Cerebellar nuclear complex (tissue), 1 donor: ENCODE measurements at places on chromosomes 12 and 14.

GRCh38 chr12:128909653-128910052 is 56.4 kb downstream of the GLT1D1 start:
- DNase-seq = no peak

GRCh38 chr14:104882325-104882973 is 17.4 kb downstream of the CEP170B start:
- DNase-seq = no peak

DNA sequence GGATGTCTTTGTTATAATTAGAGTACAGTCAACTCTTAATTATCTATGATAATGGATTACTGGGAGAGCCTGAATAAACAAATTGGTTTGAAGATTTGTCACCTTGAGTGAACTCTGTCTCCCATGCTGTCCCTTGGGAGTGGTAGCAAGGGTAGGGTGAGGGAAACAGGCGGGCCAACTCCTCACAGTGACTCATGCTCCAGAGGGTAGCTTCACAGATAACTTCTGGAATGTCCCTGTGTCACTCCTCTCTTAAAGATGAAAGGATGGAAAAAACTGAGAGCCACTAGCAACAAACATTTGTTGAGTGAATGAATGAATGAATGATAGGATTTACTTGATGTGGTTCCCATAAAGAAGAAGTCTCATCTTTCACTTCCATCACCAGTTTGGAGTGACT is 53.5 kb downstream of the RASSF9 start:
- DNase-seq = no peak

DNA sequence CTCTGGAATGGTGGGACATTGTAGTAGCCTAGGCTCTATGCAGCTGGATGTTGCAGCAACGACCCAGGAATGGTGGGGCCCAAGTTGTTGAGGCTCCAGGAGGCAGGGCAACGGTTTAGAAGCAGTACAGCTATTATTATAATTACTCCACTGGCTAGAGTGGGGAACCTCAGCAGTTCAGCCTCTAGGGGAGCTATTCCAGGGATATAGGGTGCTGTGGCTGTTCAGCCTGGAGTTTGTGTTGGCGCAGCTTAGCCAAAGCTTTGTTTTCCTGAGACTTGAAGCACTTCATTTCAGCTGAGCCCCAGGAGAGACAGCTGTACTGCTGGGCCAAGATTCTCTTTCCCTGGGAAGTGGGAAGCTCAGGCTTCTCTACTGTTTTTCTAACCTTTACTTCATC is 1023.0 kb upstream of the ATXN7L3B start:
- no peak for DNase-seq

DNA sequence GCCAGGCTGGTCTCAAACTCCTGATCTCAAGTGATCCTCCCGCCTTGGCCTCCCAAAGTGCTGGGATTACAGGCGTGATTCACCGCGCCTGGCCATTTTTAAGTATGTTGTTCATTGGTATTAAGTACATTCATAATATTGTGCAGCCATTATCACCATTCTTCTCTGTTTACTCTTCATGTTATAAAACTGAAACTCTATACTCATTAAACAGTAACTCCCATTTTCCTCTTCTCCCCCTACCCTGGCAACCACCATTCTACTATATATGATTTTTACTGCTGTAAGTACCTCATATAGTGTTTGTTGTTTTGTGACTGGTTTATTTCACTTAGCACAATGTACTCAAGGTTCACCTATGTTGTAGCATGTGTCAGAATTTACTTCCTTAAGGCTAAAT is 23.1 kb downstream of the METAP2 start:
- DNase-seq = no peak

GRCh38 chr12:57904426-57904825 is 36.9 kb upstream of the ATP23 start:
- no peak for DNase-seq

GRCh38 chr14:89303456-89304435 is 113.3 kb downstream of the FOXN3 start:
- DNase-seq = no peak

DNA sequence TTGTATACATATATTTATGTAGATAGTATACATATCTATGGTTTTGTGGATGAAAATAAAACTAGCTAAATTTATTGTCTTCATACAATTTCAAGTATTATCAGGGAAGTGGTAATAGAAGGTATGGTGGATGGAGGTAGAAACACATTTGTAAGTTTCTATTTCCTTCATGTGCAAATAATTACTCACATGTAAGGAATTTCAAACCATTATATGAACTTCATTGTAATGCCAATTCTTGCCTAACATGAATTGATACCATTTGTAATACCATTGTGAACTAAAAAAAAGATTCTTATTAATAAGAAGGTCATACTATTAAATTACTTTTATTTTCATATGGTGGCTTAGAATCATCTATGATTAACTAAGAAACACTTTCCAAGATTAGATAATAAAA is 20.1 kb upstream of the PPFIA2 start:
- no peak for DNase-seq

DNA sequence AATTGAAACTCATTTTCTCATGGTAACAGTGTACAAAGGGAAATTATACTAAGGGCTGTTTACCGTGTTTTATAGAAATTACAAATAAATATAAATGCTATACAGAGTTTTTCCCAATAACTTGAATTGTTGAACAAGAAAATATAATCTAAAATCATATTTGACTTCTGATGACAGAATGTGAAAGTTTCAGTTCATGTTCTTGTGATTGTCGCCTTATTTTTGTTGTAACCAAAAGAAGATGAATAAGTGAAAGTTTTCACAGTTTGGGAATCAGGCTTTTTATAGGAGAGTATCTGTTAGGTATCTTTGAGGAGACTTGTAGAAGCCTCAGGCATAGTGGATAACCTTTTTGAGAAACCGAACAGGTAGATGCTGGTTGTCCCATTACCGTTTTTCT is 28.1 kb downstream of the ANO6 start:
- DNase-seq = no peak

- no peak for DNase-seq
These were observed 188.1 kb downstream of the DPY19L2 start for GRCh38 chr12:63480186-63480585.

DNA sequence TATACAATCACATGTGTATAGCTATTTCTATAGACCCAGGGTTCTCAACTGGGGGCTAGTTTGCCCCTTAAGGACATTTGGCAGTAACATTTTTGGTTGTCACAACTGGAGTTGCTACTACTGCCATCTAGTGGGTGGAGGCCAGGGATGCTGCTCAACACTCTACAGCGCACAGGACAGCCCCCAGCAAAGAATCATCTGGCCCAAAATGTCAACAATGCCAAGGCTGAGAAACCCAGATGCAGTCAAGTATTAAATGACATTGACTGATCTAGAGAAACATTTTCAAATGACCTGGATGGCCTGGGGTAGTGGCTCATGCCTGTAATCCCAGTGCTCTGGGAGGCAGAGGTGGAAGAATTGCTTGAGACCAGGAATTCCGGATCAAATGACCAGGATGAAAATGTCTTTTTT is 5.8 kb downstream of the WSB2 start:
- DNase-seq = no peak

- no peak for DNase-seq
These were observed 303.8 kb downstream of the TMEM121 start for GRCh38 chr14:105830171-105830570.

- no peak for DNase-seq
These were observed 43.5 kb downstream of the SYNE2 start for GRCh38 chr14:63896278-63896720.

GRCh38 chr12:108335349-108336119 is 3.6 kb downstream of the CMKLR1 start:
- no peak for DNase-seq

- DNase-seq = no peak
These were observed 5.5 kb upstream of the VASH1 start for GRCh38 chr14:76755610-76756370.

DNA sequence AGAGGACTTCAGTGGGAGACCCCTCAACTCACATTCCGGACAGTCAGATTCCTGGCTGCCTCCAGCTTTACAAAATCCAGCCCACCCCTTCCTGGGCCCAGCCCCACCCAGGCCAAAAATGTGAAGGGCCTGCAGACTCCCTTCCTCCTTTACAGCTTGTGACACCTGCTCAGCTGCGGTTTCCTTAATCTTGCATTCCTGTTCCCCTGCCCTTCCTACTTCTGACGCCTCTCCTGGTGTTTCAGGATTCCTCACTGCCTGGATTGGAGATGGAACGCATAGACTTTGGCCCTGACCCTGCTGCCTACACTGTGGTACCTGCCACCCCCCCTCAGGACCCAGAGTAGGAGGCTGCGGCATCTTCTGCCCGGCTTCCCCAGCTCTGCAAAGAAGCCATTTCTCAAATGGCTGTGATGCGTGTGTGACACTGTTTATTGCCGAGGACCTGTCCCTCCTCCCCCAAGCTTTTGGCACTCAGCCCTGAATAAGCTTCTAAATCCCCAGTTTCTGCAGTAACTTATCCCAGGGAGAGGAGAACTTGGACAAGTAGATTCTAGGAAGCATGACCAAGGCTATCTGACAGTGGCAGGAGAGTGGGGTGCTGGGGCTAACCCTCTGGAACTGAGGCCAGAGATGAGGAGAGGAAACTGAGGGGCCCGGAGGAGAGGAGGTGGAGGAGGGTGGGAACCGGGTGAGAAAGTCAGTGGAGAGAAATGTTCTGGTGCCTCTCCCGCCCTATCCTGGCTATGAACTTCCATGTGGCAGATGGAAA is 24.9 kb upstream of the BCDIN3D start:
- no peak for DNase-seq

GRCh38 chr12:63103494-63104131 is 47.4 kb downstream of the AVPR1A start:
- no peak for DNase-seq

DNA sequence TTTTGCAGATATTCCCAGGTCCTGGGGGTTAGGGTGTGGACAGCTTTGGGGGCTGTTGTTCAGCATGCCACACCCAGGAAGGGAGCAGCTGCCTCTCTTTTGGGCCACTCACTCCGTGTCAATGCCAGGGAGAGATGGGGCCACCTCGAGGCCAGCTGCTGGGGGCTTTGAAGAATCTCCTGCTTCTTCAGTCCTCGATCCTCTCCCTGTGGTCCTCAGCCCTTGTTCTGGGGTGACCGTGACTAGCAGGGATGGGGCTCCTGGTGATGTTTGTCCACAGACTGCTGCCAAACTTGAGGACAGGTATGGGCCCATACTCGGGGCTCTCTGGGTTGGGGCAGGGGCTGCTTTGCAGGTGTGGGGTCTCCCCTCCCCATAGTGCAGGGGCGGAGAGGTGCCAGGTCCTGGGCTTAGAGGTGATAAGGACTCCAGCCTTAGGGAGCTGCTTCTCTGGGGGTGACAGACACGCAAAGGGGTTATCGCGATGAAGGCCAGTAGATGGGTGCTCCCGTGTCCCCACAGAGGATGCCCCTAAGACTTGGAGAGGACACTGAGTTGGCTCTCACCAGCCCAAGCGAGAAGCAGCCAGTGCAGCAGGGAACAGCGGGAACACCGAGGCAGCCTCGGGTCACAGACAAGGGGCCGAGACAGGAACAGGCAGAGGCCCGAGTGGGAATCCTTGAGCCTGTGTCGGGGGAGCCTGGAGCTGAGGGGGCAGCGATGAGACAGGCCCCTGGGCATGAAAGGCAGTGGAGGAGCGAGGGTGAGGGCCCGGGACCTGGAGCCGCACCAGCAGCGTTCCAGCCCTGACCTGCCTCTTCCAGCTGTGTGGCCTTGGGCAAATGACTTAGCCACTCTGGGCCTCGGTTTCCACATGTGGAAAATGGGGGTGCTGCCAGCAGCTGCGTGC is 11.1 kb downstream of the RFLNA start:
- DNase-seq = no peak

- DNase-seq = no peak
These were observed 475.6 kb upstream of the MIS18BP1 start for GRCh38 chr14:45728434-45729225.

- no peak for DNase-seq
These were observed 102.7 kb upstream of the DACT1 start for GRCh38 chr14:58535044-58535443.

DNA sequence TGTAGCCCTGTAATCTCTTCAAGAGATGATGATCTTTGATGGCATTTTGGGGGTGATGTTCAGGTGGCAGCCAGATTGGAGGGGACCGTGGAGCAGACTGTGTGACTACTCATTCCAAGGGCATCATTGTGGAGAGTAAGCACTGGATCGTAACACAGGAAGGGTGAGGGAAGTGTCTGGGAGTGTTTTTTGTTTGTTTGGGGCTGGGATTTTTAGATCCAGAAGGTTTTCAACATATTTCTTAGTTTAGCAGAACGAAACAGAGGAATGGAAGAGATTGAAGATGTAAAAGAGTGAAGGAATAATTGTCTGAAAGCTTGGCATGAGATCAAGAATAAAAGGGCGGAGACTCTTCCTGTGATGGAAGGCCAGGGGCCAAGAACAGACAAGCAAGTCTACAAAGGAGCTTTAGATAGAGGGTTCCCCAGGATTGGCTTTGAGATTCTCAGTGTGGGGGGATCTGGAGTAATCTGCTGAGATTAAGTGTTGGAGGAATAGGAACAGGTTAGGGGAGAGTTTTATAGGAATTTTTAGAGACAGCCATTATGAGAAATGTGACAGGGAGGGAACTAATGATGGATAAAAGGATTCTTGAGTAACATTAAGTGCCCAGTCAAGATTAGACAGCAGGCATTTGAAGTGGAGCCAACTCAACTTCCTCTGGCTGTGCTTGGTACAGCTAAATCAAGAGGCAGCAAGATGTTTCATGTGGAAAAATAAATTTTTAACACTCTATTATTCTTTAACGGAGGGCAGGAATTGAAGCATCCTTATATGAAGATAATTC is 79.7 kb upstream of the REP15 start:
- no peak for DNase-seq

DNA sequence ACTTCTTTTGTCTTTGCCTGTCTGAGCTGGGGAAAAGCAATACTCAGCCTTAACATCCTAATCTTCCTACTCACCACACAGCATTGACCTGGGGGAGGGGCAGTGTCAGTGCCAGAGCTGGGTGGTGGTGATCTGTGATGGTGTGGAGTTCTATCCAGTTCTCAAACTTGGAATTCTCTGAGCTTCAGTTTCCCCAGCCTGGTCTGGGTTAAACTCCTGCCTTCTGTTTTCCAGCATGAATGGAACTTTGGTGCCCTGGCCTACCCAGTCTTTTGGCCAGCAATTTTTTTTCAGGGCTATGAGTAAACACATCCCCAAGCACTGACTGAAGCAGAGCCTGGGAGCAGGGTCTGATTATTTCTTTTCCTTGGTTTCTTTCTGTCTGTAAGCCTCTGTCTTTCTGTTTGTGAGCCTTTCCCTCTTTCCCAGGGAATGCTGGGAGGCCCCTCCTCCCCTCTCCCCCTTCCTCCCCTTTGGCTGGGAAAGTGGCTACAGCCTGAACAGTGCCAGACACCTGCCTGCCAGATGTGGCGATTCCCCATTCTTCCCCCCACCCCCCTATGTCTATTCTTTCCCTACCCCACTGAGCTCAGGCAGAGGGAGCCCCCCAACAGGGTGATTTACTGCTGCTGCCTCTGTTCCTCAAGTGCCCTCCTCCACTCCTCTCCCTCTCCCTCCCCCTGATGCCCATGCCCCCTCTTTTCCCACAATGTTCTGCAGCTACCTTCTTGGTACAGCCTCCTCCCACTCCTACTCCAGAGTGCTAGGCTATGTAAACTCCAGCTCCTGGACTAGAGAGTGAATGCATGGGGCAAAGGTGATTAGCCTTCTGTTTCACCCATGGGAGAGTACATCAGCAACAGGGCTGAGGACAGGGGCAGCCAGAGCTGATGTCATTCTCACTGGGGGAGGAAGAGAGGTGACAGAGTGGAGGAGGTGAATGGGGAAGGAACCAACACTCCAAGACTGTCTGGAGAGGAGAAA is 11.1 kb downstream of the GPR84 start:
- no peak for DNase-seq
